ENCODE measurements at places on chromosomes 11 and 22.

DNA sequence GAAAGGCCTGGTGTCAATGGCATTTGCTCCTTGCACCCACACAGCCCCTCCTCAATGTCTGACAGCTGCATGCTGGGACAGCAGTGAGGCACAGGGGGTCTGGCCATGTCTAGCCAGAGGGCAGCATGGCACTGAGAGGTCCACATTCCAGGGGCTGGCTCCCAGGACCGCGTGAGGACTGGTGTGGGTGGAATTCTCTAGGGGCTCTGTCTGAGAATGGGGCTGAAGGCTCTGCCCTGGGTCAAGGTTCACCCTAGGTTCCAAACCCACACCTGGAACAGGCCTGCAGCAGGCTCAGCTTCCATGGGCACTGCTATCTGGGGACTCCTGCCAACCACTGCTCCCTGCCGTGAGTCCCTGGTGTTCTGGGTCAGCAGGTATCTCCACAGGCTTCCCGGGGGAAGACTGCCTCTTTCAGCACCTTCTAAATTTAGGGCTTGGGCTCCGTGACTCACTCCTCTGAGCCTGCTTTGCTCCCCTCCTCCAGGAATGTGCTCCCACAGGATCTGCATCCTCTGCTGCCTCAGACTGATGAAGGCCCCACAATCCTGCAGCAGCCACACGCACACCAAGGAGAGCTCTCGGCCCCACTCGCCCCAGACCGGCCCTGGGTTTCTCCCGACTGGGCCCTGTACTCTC lies 4.2 kb downstream of the STARD10 start:
- no peak for DNase-seq

GRCh38 chr11:72409458-72409857 lies 24.9 kb downstream of the CLPB start:
- no peak for DNase-seq

DNA sequence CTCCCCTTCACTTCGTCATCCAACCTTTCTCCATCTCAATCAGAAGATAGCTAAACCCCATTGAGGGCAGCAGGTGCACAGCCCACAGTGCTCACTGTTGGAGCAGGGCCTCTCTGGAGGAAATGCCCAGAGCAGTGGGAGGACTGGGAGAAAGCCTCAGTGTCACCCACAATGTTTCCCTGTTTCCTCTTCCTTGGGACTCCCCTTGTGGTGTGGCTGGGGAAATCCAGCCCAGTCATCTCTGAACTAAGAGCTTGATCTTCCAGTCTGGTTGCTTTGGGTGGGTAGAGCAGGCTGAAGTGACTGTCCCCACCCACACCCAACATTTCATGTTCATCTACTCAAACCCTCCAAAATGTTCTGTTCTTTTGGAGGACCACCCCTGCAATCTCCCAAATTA lies 29.8 kb upstream of the EED start:
- no peak for DNase-seq

GRCh38 chr11:70481625-70482528 lies 83.5 kb downstream of the CTTN start:
- DNase-seq, result no peak

GRCh38 chr11:7645206-7645605 lies 28.1 kb downstream of the CYB5R2 start:
- no peak for DNase-seq

DNA sequence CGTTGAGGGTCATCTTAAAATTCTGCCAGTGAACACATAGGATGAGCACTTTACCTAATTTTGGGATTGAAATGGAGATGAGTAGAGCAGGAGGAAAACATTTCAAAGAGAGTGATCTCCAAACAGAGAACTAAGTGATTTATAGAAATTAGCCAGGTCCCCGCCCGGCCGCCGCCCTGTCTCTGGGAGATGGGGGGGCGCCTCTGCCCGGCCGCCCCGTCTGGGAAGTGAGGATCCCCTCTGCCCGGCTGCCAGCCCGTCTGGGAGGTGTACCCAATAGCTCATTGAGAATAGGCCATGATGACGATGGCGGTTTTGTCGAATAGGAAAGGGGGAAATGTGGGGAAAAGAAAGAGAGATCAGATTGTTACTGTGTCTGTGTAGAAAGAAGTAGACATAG lies 276.7 kb upstream of the C11orf87 start:
- no peak for DNase-seq

DNA sequence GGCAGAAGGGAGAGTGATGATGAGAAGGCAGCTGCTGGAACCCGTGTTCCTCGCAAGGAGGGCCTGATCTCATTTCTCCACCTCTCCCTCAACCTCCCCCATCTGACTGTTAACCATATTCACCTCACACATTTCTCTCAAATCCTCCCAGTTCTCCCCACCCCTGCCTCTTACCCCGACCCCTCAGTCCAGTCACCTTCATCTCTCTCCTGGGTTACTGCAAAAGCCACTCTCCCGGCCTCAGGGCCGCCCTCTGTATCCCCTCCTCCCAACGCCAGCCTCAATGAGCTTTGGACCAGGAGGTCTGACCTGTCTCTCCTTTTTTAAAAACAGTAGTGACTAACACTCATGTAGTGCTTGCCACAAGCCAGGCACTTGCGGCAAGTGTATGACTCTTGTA lies 29.5 kb upstream of the LMO1 start:
- DNase-seq, result no peak

Data from NCI-H345 (cell line).